ENCODE measurements at places on chromosomes 16 and 17. TPM values are rescaled to one million over a fixed set of nuclear protein-coding genes. Genes with fewer than 3 reads are reported as not detected.

ZCCHC14 gene
- 11.5 TPM for total RNA-seq

WIPF2 gene
- 5.3 TPM for total RNA-seq

RHBDF1 gene
- 112 TPM for total RNA-seq

TSPAN10 gene
- 0.81 TPM for total RNA-seq

ADAM11 gene
- total RNA-seq = under 0.01 TPM

KLHL10 gene
- not detected for total RNA-seq

OTOA gene
- 0.13 TPM for total RNA-seq

TMIGD1 gene
- total RNA-seq = not detected

HCRT gene
- not detected for total RNA-seq

CDK5R1 gene
- total RNA-seq = 0.79 TPM

UTP4 gene
- total RNA-seq = 17.4 TPM

KRTAP16-1 gene
- total RNA-seq = not detected

EMC6 gene
- 15.2 TPM for total RNA-seq

KIF2B gene
- total RNA-seq = not detected

KCTD11 gene
- 5.8 TPM for total RNA-seq

CCL7 gene
- total RNA-seq = 0.19 TPM

KRT28 gene
- total RNA-seq = not detected

CACNG1 gene
- total RNA-seq = not detected

VAT1L gene
- total RNA-seq = 0.26 TPM

KRT14 gene
- total RNA-seq = not detected

KCNJ16 gene
- not detected for total RNA-seq

KCNG4 gene
- total RNA-seq = under 0.01 TPM

BAIAP3 gene
- total RNA-seq = 0.92 TPM

SLC16A13 gene
- total RNA-seq = 0.12 TPM

FBXL16 gene
- 0.13 TPM for total RNA-seq

LRRC37A gene
- total RNA-seq = 1.1 TPM

C17orf50 gene
- total RNA-seq = not detected

COG1 gene
- total RNA-seq = 18.0 TPM

SOST gene
- total RNA-seq = 3.4 TPM

PDIA2 gene
- total RNA-seq = 0.79 TPM

NPW gene
- total RNA-seq = 0.06 TPM

Data from aortic smooth muscle cell (primary cell).